Myocyte (in vitro differentiated cells): ENCODE measurements at places on chromosomes 6 and 20. TPM values are rescaled to one million over a fixed set of nuclear protein-coding genes. Genes with fewer than 3 reads are reported as not detected.

PLCG1 gene
- total RNA-seq, result 86.9 and 112 TPM in 2 replicates

DNA sequence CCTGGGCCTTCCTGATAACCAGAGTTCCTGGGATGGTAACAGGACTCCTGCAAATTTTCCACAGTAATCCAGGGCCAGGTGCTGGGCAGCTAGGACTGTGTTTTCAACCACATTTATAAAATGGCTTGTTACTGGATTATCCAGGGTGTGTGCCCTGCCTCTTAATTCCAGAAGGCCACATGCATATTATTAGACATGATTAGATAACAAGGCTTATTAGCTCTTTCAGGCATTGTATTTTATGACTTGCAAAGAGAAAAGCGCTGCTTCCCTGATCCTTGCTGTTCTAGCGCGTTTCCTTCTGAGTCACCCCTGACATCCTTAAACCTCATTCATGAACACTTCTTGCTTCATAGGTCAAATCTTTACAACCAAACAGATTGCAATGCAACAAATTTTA is 208.6 kb downstream of the UST start:
- no peak for DNase-seq

GRCh38 chr6:28537509-28538140 is 11.9 kb downstream of the GPX5 start:
- DNase-seq, result no peak

DNA sequence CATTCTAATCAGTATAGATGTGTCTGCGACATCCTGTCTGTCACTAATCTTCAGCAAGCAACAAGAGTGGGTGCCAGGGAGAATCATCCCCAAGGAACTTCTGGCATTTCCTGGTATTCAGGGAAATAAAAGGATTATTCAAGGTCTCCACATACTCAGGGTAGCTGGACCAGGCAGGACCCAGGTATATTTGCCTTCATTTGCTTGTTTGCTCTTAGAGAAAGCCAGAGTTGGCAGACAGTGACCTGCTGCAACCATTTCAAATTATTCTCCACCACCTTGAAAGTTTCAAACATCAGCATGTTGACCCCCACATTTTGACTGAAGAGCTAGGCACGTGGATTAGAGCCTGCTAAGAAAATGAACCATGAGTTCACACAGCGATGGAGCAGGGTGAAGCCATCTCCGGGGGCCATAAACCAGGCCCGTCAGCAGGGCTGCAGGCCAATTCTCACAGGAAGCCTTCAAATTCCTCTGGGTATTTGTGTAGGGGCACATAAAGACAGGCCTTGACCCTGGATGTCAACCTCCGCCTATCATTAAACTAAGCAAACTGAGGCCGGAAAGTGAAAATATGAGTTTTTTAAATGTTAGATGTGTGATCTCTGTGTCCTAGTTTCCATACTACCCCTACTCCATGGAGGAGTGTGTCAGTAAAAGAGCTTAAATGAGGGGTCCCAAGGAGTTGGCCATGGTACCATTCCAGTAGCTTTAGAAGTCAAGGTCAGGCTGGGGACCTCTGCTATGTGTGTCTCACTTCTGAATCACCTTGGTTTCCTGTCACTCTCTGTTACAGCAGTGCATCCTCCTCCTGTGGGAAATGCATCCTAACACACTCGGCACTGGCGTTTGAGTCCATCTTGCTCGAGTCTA is 32.9 kb downstream of the TRAM2 start:
- DNase-seq, result no peak

MYL9 gene
- total RNA-seq, result 162 and 190 TPM in 2 replicates

LY6G6F gene
- total RNA-seq, result not detected in 2 replicates

C20orf202 gene
- total RNA-seq, result 0.10 TPM in 1 of 2 replicates, not detected in the other

PTPRT gene
- total RNA-seq, result not detected in 2 replicates

GFOD1 gene
- 2.3 and 2.8 TPM in 2 replicates for total RNA-seq

C20orf96 gene
- 2.5 and 3.3 TPM in 2 replicates for total RNA-seq

PABPC1L gene
- 3.3 and 5.7 TPM in 2 replicates for total RNA-seq

GRCh38 chr6:11609324-11610071 is 71.9 kb downstream of the TMEM170B start:
- peak; percentile 86 for DNase-seq

DSTN gene
- 361 and 482 TPM in 2 replicates for total RNA-seq

- no peak for DNase-seq
Observed at GRCh38 chr6:43127180-43127579, 43.9 kb upstream of the SRF start.

- DNase-seq, result no peak
Observed at GRCh38 chr20:41072915-41073314, 44.3 kb downstream of the TOP1 start.

DNA sequence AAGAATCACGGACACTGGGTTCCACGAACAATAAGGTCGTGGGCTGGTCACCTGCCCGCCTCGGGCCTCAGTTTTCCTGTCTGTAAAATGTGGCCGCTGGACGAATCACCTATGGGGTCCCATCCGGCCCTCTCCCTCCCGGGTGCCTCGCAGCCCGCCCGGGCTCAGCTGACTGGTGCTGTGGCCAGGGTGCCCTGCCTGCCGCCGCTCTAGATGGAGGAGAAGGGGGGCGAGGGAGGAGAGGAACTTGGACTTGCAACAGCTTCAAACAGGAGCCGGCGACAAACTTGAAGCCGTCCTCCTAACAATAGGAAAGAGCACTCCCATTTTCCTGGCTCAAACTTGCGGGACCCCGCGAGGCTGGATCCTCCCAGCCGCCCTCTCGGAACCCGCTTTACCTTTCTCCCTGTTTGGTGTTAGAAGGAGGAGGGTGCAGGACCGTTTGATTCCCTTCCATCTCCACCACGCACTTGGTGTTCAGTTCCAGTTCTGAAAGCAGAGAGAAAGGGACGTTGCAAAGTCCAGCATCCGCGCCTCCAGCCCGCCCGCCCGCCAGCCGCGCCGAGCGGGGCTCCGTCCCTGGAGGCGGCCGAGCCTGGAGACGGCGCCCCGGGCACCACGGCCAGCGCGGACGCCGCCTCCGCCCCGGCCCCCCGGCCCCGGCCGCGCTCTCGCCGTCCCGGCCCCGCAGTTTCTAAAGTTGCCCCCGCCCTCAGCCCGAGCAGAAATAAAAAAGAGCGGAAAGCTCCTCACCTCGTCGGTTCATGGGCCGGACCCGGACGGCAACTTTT is 584 bp downstream of the KIF13A start:
- DNase-seq, result peak; percentile 61

PAK5 gene
- not detected in 2 replicates for total RNA-seq

PPDPF gene
- 230 and 275 TPM in 2 replicates for total RNA-seq
